ENCODE measurements at places on chromosomes 7 and 10.

GRCh38 chr10:4588824-4589223, 237.2 kb upstream of the AKR1E2 start:
- no peak for DNase-seq

- DNase-seq: no peak
Measured at GRCh38 chr10:71746344-71747037, 26.8 kb downstream of the VSIR start.

DNA sequence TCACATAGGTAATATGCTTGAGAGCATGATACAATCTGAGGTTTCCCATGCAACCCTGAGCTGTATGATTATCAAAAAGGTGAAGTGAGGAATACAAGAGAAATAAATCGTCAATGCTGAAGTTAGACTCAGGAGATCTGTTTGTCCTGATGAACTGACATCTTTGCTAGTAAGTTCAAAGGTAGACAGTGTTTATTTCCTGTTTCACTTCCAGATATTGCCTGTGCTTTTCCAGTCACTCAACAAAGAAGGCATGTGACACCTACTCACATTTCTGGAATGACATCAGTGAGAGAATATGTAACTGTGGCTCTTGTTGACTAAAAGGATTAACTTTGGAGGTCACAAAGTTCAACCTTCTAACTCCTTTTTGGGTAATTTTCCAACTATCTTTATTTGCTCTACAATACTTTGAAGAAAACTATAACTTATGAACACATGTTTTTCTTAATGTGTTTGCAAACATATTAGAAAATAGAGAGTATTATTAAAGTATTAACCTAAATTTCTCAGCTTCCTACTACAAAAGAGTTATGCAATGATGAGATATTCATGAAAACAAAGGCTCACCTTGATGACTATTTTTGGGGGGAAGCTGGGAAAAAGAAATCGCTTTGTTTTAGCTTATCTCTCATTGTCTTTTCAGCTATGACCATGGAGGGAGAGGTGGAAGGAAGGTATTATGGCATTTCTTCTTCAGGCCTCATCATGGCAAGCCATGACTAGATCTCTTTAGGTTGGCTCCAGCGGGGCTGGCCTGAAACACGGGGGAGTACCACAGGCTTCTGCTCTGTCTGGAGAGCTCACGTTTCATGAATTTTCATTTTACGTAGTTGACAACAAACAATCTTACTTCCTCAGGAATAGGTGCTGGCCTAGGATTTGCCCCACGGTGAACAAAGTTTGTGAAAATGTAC, 214.7 kb upstream of the SLC26A5 start:
- DNase-seq: no peak

GRCh38 chr10:58868736-58869435, 307.6 kb upstream of the PHYHIPL start:
- no peak for DNase-seq

- DNase-seq: no peak
Measured at GRCh38 chr10:6958711-6959110, 378.6 kb upstream of the PRKCQ start.
